B cell (primary cell): ENCODE measurements at places on chromosomes 12 and 14. TPM values are rescaled to one million over a fixed set of nuclear protein-coding genes. Genes with fewer than 3 reads are reported as not detected.

Gene FAM181A
- total RNA-seq, result not detected in 2 replicates

Gene PTCSC3
- total RNA-seq, result not detected in 2 replicates

Gene GPR135
- 4.7 and 6.1 TPM in 2 replicates for total RNA-seq

Gene CCDC197
- total RNA-seq, result not detected in 2 replicates

Gene CD69
- 44.8 and 45.1 TPM in 2 replicates for total RNA-seq

DNA sequence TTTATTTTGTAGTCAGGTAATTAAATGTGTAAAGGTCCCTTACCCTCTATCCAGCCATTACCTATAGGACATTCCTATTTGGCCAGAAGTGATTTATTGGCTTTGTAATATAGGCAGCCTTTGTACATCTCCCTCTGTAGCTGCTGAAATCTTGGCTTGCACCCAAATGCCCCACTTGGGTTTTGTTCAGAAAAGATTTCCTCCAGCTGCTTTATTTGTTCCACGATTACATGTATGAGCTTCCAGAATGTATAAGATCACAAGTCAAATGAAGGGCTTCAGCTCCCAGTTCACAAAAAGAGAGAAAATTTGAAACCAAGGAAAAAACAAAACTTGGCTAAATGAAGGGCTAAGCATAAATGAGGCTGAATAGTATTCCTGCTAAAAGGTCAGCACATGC, 103.4 kb downstream of the EFCAB11 start:
- H3K4me3 ChIP-seq, result no peak overlapping the region
- no peaks in the 10 kb centered on the region for H3K36me3 ChIP-seq
- H3K27me3 ChIP-seq, result no peaks in the 10 kb centered on the region
- no peaks in the 10 kb centered on the region for H3K4me1 ChIP-seq

DNA sequence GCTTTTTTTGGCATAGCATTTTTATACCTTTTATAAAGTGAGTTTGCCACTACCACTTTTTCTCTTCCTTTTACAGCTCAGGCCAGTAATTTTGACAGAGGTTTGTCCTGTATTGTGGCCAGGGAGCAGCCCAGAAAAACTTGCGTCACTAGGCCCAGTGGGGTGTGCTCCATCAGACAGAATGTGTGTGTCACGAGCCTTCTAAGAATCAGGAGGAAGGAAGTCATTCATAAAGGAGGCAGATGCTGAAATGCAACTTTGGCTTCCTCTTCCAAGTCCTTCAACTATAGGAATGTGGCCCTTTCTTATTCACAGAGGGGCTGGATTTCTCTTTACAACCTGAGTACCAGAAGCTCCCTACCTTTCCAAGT, 10.1 kb upstream of the RAB35 start:
- DNase-seq, result no peak
- H3K4me1 ChIP-seq, result peaks cover 12% of the 10 kb centered on the region
- no peaks in the 10 kb centered on the region for H3K27me3 ChIP-seq
- H3K36me3 ChIP-seq, result peaks cover 47% of the 10 kb centered on the region

DNA sequence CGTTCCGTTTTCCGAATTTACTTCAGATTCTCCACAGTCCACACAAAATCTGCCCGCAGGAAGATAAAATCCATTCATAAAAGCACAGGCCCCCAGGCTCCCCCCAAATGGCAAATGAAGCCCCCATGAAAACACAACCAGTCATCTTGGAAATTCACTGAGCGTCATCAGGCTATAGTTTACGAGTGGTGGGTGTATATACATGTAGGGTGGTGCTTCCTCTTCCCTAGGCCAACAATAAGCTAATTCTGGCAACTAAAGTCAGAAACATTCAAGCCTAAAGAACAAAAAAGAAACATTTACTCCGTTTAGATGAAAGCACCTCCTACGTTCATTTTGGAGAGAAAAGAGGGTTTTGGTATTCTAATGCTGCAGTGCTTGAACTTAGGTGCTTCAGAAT, 5.8 kb downstream of the GPR68 start:
- H3K4me1 ChIP-seq, result peaks cover 33% of the 10 kb centered on the region
- no peaks in the 10 kb centered on the region for H3K36me3 ChIP-seq
- no peaks in the 10 kb centered on the region for H3K27me3 ChIP-seq
- H3K27ac ChIP-seq, result no peak overlapping the region
- no peak for DNase-seq
- no peak overlapping the region for H3K4me3 ChIP-seq

DNA sequence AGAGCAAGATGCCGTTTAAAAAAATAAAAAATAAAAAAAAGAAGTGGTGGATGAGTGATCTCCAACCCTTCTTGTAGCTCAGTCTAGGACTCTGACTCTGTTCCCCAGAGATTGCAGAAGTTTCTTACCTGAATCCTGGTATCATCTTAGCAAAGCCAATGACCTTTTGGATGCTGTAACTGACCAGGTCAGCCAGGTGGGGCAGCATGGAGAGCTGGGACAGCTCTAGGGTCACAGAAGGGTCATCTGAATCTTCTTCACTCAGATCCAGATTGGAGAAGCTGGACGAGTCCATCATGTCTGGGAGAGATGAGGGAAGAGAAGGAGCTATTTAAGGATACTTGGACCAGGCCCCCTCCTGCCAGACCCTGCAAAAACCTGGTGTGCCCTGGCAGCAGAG, 35.8 kb upstream of the HDAC7 start:
- no peaks in the 10 kb centered on the region for H3K36me3 ChIP-seq
- no peaks in the 10 kb centered on the region for H3K27me3 ChIP-seq
- no peak overlapping the region for H3K27ac ChIP-seq
- H3K4me1 ChIP-seq, result no peaks in the 10 kb centered on the region
- no peak for DNase-seq

GRCh38 chr12:25924491-25925001, 33.9 kb upstream of the RASSF8 start:
- H3K27me3 ChIP-seq, result no peaks in the 10 kb centered on the region
- no peak for DNase-seq
- H3K4me3 ChIP-seq, result no peak overlapping the region
- no peaks in the 10 kb centered on the region for H3K36me3 ChIP-seq

DNA sequence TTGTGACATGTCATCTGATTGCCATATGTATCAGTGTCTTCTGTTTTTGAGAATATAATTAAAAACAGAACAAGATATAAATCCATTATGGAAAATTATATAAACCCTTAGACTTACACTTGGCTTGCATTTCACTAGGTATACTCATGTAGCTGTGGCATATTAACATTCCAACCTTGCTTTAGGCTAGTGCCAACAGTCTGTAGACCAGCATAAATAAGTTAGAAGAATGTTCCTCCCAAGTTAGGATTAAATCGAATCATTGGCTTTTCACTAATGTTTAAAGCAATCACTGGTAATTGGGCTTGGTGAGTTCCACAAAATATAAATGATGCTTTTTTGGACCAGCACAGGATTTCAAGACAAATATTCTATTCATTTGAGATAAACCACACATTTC, 103.0 kb downstream of the LIN7A start:
- no peaks in the 10 kb centered on the region for H3K4me1 ChIP-seq
- H3K36me3 ChIP-seq, result no peaks in the 10 kb centered on the region
- H3K27ac ChIP-seq, result no peak overlapping the region

DNA sequence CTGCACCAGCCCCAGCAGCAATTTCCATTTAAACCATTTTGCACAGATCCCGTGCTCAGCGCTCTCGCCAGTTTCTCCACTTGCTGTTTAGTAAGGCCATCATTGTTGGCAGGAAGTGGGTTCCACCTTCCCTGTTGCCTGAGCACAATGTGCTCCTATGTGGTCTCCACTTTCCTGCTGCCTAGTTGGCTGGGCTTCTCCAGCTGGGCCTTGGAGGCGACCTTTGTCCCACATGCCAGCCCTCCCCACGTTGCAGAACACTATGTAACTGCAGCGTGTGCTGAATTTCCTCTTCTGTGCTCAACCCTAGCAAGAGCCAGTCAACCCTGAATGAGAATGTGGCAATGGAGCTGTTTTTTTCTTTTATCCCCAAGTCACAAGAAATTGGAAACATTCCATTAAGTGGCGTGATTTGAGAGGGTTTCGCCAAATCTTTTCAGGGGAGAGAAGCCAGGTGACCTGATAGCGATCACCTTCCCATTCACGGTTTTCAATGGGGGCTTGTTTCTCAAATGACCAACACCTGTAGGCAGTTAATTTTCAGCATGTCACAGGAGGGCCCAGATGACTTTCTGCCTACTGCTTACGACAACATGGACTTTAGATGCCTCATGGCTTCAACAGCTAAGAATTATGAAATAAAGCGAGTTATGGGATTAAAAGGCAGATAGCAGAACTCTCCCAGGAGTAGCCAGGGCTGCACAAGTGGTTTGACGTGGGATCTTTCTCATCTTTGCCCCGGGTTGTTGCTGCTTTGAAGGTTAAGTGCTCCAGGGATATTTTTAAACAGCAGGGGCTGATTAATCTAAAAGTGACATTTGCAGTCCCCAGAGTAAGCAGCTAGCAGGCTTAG, at the start of gene ACACB:
Gene ACACB (plus strand): TSS at position 830 of the 853 bp plus-strand sequence. CDS start 22,819 bp downstream, outside the sequence.
- no peak within 1 kb of the TSS for H3K4me3 ChIP-seq
- no peaks in the 10 kb centered on the region for H3K27me3 ChIP-seq
- no peaks in the 10 kb centered on the region for H3K4me1 ChIP-seq
- DNase-seq, result no peak
